ENCODE measurements at places on chromosomes 11 and 22.

GRCh38 chr11:69711822-69712801 is 8.3 kb upstream of the FGF19 start:
- no peak for DNase-seq

GRCh38 chr11:34996958-34997357 is 80.5 kb downstream of the PDHX start:
- no peak for DNase-seq

- no peak for DNase-seq
Measured at GRCh38 chr22:49021131-49021925, 806.3 kb downstream of the BRD1 start.

- no peak for DNase-seq
Measured at GRCh38 chr11:20739577-20739976, 70.2 kb downstream of the NELL1 start.

DNA sequence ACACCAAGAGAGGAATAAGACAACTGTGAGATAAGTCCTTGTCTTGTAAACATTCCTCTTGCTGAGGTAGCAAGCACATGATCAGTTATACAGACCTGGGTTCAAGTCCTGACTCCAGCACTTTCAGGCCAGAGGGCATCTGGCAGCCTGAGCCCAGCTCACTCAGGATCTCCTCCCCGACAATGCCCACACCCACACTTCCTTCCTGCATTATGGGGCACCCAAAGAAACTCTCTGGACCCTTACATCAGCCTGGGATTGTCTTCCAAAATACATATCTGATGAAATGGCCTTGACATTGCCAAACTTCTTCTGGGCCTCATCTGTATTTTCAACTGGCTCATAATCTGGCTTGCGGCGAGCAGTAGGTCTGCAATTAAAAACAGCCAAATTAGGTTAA is 48.6 kb downstream of the ARFGAP3 start:
- no peak for DNase-seq

DNA sequence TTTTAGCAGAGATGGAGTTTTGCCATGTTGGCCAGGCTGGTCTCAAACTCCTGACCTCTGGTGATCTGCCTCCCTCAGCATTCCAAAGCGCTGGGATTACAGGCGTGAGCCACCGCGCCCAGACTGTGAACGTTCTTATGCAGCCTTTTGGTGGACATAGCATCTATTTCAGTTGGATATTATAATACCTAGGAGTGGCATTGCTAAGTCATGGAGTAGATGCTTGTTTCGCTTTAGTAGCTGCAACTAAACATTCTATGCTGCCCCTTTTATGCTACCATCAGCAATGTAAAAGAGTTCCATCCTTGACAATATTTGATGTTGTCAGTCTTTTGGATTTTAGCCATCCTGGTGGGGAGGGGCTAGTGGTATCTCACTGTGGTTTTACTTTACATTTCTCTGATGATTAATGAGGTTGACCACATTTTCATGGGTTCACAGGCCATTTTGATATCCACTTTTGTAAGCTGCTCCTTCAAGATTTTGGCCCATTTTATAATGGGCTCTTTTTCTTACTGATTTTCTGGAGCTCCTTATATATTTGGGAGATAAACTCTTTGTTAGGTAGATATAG is 16.5 kb upstream of the APOBEC3A start:
- no peak for DNase-seq

- no peak for DNase-seq
Measured at GRCh38 chr11:128448200-128448886, 139.0 kb downstream of the ETS1 start.

GRCh38 chr22:29772170-29772641 is 5.0 kb downstream of the UQCR10 start:
- peak; percentile 35 for DNase-seq

- DNase-seq: no peak
Measured at GRCh38 chr11:59463190-59463641, 6.5 kb downstream of the OR4D6 start.

DNA sequence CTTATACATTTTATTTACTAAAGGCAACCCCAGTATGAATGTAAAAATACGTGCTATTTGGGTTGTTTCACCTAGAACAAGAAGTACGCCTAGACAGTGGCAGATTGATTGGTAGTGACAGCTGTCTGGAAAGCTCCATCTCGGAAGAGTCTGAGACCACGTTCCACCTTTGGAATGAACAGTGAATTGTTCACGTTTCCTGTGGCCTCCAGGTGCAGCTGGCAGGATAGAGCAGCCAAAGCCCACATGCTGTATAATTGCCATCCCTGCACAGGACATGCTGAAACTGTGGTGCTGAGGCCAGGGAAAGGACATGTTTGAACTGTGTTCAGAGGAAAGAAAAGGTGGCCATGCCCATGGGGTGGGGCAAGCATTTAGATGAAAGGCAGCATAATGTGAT is 218.7 kb upstream of the MTNR1B start:
- DNase-seq: no peak

DNA sequence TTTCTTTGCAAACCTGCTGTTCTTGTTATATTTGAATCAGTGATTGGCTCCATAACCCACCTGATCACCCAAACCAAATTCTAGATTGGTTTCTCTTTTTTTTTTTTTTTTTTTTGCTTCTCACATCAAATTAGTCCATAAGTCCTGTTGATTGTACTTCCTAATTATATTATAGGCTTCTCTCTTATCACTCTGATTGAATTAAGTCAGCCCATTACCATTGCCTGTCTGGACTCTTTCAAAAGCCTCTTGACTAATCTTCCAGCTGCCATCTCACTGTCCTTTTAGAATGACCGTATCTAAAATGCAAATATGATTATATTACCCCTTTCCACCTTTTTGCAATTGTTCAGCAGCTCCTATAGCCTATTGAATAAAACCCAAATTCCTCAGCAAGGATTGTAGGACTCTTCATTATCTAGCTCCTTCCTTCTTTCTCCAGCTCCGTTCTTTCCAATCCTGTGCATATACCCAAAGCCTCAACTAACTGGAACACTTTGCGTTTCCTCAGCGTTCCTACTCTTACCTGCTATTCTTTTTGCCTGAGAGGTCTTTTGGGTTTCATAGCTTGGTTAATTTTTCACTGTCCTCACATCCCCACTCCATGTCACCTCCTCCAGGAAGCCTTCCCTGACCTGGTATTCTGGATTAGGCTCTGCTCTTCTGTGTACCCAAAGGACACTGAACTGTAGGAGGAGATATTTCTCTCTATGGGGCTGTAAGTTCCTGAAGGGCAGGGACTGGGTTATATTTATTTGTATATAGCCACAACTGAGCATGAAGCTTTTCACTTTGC is 423.3 kb downstream of the TMEM135 start:
- no peak for DNase-seq

GRCh38 chr11:28114116-28114515 is 5.9 kb downstream of the METTL15 start:
- DNase-seq: no peak

- DNase-seq: no peak
Measured at GRCh38 chr11:114110952-114111947, 51.7 kb downstream of the ZBTB16 start.

GRCh38 chr11:98549571-98549970 is 471.2 kb upstream of the CNTN5 start:
- no peak for DNase-seq

- no peak for DNase-seq
Measured at GRCh38 chr22:42332089-42332488, 61.6 kb upstream of the TCF20 start.

DNA sequence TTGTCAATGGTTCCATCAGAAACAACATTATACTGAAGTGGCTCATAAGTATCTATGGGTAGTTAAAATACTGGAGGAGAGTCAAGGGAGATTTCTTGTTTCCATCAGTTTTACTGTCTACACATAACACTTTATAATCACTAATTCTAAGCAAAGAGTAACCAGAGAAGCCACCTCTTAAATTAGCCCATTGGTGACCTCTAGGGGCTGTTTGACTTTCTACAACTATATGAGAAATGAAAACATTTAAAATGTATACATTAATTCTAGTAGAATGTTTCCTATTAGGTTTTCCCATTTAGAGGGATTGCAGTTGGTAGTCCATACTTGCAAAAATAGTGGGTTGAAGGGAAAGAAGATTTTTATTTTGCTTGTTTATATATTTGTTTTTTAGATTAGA is 504.3 kb downstream of the FAM181B start:
- DNase-seq: peak; percentile 35

DNA sequence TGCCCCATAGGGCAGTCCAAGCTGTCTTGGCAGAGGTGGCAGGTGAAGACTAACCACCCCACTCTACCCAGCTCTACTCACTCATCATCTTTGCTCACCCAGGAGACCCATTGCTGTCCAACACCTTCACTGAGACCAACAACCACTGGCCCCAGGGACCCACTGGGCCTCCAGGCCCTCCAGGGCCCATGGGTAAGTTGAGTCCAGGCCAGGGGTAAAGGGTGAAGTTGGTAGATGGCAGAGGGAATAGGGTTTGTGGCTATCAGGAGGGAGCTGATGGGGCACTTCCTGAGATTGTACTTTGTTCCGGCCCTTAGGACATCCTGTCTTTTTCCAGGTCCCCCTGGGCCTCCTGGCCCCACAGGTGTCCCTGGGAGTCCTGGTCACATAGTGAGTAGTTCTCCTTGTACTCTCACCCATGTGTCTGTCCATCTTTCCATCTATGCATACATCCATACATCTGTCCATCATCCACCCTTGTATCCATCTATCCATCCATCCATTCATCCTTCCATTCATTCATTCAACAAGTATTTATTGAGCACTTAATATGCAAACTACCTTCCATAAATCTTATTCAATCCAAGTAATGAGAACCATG is 27.7 kb downstream of the EMID1 start:
- no peak for DNase-seq

- DNase-seq: no peak
Measured at GRCh38 chr11:83147895-83148294, 9.0 kb upstream of the PCF11 start.

DNA sequence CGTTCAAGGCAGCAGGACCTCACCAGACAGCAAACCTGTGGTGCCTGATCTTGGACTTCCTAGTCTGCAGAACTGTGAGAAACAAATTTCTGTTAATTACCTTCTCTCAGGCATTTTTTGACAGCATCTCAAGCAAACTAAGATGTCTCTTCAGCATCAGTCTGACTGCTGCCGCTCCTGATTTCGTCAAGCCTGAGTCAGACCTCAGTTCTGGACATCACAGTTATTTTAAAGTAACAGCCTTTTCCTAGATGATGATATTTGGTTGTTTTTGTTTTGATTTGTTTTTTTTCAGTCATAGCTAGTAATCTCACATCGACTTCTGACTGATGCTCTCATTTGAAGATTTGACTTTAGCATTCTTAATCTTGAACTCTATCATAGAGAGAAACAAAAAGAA is 71.9 kb downstream of the BLID start:
- no peak for DNase-seq

GRCh38 chr11:64102005-64102738 is 63.7 kb downstream of the MACROD1 start:
- no peak for DNase-seq

DNA sequence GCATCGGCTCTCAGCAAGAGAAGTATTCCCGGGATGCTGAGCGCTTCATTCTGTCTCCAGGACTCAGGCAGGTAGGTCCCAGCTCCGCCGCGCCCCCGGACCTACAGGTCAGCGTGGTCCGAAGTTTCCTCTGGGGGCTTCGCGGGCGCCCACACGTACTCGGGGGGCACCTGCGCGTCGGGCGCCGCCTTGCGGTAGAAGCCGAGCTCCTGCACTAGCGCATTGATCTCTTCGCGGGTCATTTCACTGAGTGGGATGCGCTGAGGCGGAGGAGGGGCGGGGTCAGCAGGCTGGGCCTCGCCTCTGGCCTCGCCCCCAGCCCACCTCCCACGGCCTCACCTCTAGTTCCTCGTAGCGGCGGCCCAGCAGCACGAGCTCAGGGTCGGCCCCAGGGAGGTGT is 2.5 kb downstream of the SELENOM start:
- no peak for DNase-seq

GRCh38 chr11:69601011-69601975 is 39.7 kb upstream of the CCND1 start:
- DNase-seq: no peak

DNA sequence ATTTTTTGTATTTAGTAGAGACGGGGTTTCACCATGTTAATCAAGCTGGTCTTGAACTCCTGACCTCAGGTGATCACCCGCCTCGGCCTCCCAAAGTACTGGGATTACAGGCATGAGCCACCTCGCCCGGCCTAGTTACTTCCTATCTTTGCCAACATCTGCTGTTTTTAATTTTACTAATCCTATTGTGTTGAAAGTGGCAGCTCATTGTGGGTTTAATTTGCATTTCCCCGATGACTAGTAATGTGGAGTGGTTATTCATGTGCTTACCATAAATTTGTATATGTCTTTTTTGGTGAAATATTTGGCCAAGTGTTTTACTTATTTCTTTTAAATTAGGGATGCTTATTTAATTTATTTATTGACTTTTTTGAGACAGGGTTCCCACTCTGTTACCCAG is 74.2 kb upstream of the SLC25A18 start:
- DNase-seq: no peak

Data from SHP77 (cell line).